ENCODE measurements at places on chromosomes 4 and X.

- no peak for DNase-seq
Observed at GRCh38 chrX:15619053-15619755, 18.4 kb upstream of the ACE2 start.

DNA sequence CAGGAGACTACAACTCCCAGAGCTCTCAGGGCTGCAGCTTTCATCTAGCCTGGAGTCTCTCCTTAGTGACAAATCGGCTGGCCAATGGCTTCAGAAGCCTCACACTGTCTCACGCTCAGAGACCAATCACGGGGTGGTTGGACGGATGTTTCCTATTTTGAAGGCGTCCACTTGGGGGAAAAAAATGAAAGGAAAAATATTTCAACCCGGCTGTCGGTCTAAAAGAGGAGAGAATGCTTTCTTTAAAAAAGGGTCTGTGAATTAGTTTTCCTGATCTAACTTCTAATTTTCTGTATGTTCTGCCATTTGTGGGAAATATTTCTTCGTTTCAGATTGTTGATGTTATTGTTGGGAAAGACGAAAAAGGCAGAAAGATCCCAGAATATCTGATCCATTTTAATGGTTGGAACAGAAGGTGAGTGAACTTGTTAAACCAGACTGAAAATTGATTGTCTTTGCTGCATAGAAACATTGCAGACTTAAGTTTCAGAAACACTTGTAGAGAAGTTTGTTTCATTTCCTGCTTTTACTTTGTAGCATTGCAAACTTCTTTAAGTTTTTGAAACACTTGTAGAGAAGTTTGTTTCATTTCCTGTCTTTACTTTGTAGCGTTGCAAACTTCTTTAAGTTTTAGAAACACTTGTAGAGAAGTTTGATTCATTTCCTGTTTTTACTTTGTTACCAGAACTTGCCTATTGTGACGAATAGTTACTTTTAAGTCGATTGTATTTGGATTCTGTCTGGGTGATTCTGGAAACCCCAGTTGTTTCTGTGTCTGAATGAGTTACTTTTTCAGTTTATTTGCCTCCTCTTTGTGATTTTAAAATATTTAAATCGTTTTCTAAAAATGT is 1.6 kb downstream of the MSL3 start:
- DNase-seq, result peak; percentile 79

DNA sequence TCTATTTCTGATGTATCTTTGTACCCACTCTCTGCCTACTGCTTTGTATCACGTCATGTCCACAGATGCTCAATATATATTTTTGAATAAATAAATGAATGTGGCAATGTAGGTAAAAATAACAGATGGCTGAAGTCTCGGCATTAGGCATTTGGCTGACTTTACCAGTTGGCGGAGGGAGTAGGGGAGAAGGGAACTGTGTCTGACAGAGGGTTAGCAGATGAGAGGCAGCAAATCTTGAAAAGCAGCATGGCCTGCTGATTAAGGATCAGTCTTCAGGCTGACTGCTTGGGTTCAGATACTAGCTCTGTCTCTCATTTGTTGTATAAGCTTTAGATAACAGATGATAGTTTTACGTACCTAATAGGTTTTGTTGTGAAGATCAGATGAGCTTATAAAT is 31.9 kb upstream of the RASGEF1B start:
- DNase-seq, result no peak

DNA sequence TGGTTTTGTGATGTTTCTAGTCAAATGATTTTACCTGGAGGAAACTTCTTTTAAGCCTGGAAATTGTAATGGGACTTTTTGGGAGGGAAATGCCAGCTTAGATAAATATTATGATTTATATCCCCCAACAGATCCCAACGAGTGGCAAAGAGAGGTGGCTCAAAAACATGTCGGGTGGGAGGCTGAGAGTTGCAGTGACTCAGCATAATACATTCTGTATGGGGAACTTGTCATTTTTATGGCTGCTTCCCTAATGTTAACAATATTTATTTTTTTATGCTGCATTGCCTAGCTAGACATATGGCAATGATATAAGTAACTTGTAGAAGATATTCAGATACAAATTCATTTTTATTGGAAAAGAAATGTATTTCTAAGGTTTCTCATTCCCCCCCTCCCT is 219.0 kb downstream of the ARHGAP10 start:
- peak; percentile 35 for DNase-seq

GRCh38 chrX:84339507-84340364 is 151.7 kb upstream of the RPS6KA6 start:
- peak; percentile 32 for DNase-seq

DNA sequence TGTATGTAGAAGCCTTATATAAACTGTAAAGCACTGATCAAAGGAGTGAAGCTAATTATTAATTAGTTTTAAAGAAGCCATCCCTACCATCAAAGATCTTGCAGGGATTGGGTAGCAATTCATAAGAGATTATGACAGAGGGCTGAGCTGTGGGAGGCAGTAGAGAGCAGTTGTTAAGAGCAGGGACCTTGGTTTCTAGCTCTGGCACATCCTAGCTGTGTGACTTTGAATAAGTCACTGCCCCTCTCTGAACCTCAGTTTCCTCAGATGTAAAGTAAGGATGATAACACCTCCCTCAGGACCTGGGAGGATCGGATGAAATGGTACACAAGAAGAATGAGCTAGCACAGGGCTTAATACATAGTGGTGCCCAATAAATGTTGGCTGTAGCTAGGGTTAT is 45.4 kb downstream of the APLN start:
- DNase-seq, result no peak

- peak; percentile 87 for DNase-seq
Observed at GRCh38 chrX:129925305-129926092, 19.5 kb downstream of the UTP14A start.

GRCh38 chrX:118420462-118420861 is 74.6 kb downstream of the WDR44 start:
- no peak for DNase-seq

GRCh38 chr4:78602334-78602733 is 50.8 kb downstream of the ANXA3 start:
- DNase-seq, result no peak

GRCh38 chrX:40340116-40340515 is 240.7 kb upstream of the ATP6AP2 start:
- no peak for DNase-seq

DNA sequence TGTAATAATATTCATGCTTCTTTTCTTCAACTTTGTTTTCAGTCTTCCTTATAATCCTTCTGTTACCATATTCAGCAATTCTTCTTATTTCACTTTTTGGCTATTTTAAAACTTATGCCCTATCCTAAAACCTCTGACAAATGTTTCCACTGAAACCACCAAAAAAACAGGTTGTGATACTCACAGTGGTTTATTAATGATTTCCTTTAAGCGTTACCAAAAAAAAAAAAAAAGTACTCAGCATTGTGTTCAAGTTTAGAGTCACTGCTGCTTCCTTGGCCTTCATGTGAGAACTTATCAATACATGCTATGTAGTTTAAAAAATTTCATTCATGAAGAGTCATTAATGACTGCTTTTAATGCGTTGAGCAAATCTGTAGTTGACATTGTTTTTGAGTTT is 35.4 kb upstream of the UGT2A3 start:
- DNase-seq, result no peak

DNA sequence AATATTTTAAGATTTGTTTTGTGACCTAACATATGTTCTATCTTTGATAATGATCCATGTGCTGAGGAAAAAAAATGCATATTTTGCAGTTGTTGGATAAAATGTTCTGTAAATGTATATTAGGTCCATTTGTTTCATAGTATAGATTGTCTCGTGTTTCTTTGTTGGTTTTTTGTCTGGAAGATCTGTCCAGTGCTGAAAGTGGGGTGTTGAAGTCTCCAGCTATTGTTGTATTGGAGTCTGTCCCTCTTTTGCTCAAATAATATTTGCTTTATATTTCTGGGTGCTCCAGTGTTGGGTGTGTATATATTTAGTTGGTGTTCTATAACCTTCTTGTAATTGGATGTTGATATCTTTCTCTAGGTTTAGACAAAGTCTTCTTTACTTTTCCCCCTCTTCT is 53.2 kb upstream of the FRMPD3 start:
- no peak for DNase-seq

GRCh38 chrX:1516596-1517104 is 20.3 kb downstream of the P2RY8 start:
- no peak for DNase-seq

DNA sequence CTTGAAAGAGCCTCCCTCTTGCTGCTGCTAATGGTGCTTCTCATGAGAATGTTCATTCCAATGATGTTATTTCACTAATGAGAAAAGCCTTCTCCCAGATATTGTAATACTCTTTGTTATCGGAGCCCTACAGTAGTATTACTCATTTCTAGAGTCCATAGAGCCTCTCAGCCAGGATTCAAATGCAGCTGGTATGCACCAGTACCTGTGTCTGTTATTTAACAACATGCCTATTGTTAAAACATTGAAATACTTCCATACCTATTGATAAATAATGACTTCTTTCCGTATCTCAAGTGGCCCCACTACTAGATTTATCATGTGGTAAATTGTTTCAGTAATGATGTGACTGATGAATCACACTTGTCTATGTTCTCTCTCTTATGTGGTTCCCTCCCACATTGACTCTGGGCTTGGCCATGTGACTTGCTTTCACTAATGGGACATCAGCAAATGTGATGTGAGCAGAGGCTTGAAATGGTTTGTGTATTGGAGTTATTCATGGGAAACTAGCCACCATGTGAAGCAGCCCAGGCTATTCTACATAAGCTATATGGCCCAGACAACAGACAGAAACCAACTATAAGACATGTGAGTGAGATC is 207.6 kb downstream of the THOC2 start:
- DNase-seq, result no peak

DNA sequence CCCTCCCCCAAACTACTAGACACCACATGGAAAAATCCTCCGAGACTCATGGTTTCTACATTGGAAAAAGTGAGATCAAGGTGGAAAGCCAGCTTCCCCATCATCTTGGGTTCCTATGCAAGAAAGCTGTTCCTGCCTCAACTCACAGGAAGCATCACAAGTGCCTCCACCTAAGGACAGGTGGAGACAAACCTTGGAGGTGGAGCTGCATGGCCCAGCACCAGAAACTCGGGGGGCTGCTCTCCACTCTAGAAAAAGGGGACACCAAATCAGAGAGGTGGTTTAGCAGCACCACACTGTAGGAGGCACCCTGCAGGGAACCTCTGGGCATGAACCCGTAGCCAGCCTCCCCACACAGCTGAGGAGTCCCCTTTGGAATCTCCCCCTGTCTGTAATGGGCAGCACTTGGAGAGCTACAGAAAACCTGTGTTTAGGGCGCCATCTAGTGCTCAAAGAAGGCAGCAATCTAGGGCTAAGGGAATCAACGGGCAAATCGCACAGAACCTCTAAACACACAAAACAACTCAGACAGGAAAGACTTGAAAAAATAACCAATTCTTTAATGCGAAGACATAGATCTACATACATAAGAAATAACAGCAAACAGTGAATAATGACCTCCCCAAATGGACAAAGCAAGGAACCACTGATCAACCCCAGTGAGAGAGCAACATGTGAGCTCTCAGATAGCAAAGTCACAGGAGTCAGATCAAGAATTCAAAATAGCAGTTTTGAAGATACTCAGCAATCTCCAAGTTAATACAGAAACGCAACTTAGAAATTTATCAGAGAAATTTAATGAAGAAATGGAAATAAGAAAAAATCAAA is 37.0 kb upstream of the ZBTB33 start:
- peak; percentile 76 for DNase-seq

DNA sequence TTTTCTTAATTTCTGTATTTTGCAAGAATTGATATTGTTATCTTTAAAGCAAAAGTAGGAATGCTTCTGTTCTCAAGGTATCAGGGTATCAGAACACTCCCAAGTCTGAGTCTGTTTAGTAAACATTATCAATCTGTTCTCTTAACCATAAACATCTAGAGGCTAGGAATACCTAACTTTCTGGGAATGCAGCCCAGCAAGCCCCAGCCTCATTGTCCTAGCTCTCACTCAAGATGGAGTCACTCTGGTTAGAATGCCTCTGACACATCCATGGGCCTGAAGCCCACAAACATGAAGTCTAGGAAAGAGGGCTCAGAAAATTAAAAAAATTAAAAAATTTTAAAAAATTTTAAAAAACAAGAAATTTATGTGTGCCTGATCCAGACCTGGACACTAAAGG is 315.1 kb upstream of the DKK2 start:
- DNase-seq, result no peak

- DNase-seq, result no peak
Observed at GRCh38 chrX:150084496-150085229, 146.4 kb upstream of the EOLA2 start.

- no peak for DNase-seq
Observed at GRCh38 chr4:138334346-138335016, 92.3 kb upstream of the SLC7A11 start.

- no peak for DNase-seq
Observed at GRCh38 chr4:70425306-70425705, 27.6 kb downstream of the OPRPN start.

- no peak for DNase-seq
Observed at GRCh38 chrX:65203545-65203944, 227.3 kb upstream of the ZC4H2 start.

GRCh38 chr4:8698341-8699062 is 105.9 kb downstream of the CPZ start:
- DNase-seq, result no peak

DNA sequence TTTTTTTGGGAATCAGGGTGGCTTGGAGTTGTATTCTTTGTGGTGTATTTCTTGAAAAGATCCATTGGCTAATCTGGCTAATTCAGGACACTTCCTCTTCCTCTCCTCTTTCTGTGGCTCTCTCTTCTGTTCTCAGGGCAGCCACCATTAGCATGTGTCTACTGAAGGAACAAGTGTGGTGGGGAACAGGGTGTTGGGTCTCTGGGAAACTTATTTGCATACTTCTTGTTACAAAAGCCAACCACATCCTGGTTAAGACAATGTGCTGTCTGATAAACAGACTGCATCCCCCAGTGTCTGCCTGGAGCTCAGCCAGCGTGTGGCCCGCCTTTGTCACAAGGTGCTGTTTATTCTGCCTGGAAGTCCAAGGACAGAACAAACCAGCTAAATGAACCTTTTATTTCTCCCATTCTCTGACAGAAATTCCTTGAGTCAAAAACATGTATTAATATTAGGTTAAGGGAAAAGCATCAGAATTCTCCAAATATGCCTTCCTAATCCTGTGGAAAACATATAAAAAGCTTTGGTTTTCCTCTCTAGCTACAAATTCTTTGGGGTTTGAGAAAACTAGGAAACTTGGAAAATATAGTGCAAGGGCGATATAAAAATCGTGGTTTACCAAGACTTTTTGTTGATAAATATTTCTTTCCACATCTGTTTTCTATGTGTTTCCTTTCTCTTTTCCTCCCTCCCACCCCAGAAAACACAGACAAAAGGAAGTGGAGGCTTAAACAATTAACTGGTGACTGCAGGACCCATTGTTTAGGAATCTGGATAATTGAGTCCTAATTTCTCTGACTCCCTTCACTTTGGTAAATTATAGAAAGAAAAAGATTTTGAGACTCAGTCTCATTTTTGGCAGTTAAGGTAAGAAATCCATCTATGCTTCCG is 203.6 kb downstream of the SPRY1 start:
- DNase-seq, result peak; percentile 65

DNA sequence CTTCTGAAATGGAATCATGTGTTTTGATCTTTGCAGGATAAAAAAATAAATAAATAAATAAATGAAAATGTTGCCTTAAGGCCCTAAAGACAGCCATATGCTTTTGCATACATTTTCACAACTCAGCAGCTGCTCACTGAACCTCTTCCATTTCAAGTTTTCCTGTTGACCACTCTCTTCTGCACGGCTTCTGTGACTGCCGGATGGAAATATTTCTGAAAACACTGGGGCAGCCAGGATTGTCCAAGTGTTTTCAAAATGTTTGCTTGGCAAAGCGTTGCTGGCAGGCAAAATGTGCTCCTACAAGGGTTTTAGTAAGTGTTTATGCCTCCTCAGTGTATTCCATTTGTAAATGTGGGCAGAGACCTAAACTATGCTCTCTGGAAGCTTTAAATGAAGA is 208.1 kb upstream of the IL1RAPL1 start:
- DNase-seq, result no peak

Data from inflammatory macrophage treated with lipopolysaccharide for 1 hour (primary cell).